ENCODE measurements at places on chromosomes 6 and 20.

GRCh38 chr6:11770546-11771466 is 7.8 kb downstream of the ADTRP start:
- no peak for DNase-seq

GRCh38 chr6:167244064-167244960 is 46.8 kb upstream of the UNC93A start:
- no peak for DNase-seq

- peak; percentile 6 for DNase-seq
Observed at GRCh38 chr6:105587349-105588122, 184.7 kb upstream of the PREP start.

- DNase-seq, result no peak
Observed at GRCh38 chr20:1661542-1662299, 4.1 kb upstream of the SIRPG start.

- no peak for DNase-seq
Observed at GRCh38 chr6:141199074-141199473, 933.7 kb upstream of the GJE1 start.

- no peak for DNase-seq
Observed at GRCh38 chr20:45850238-45850637, 7.0 kb downstream of the ACOT8 start.

DNA sequence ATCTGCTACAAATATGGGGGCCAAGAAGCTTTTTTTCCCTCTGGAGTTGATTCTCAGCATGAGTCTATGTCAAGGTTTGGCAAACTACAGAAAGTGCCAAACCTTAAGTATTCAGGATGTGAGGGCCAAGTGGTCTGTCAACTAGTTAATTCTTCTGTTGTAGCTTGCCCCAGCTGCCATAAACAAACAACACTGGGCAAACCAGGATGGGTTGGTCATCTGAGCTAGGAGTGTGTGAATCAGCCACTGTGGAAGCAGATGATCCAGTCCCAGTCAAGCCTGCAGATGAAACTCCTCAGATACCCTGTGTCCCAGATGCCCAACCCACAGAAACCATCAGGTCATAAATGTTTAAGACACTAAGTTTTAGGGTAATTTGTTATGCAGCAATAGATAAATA is 103.0 kb upstream of the MOCS1 start:
- no peak for DNase-seq

- DNase-seq, result no peak
Observed at GRCh38 chr20:62614961-62615680, 27.2 kb upstream of the SLCO4A1 start.

- DNase-seq, result no peak
Observed at GRCh38 chr6:44177691-44178423, 19.2 kb downstream of the CAPN11 start.

DNA sequence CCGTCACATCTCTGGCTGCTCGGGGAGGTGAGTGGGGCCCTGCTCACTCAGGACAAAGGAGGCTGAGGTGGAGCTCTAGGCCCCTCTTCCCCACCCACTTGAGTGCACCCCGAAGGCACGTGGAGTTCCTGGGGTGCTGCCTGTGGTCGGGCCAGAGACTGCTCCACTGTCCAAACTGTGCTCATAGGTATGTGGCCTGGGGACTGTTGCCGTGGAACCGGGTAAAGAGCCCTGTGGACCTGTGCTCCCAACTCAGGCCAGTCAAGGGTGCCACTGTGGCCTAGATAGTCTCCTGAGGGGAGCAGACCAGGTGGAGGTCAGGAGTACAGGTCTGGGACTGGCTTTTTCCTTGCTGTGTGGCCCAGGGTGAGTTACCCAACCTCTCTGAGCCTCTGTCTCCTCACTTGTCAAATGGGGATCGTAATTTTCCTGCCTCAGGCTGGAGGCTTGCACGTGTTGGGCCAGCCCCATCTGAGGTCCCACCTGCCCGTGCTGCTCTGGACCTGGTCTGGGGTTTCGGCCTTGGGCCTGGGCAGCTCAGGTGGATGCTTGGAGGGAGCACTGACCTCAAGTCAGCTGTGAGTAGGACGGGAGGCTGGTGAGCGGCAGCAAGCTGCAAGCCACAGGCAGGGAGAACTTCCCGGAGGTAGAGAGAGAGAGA is 12.4 kb upstream of the NPBWR2 start:
- no peak for DNase-seq

DNA sequence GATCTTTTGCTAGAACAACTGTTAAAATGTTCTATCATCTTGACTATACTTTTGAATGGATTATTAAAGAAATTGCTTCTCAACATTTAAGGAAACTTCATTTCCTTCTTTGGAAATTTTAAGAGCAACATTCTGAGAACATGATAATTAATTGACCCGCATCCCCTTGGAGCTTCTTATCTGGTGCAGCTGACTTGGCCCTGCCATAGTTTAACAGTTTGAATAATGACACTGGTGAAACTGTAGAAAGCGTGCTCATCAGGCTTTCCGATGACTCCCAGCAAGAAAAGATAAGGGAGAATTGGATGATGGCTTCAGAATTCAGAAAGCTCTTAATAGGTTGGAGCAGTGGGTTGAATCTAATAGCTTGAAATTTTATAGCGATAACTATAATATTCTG is 38.1 kb downstream of the SNX9 start:
- no peak for DNase-seq

DNA sequence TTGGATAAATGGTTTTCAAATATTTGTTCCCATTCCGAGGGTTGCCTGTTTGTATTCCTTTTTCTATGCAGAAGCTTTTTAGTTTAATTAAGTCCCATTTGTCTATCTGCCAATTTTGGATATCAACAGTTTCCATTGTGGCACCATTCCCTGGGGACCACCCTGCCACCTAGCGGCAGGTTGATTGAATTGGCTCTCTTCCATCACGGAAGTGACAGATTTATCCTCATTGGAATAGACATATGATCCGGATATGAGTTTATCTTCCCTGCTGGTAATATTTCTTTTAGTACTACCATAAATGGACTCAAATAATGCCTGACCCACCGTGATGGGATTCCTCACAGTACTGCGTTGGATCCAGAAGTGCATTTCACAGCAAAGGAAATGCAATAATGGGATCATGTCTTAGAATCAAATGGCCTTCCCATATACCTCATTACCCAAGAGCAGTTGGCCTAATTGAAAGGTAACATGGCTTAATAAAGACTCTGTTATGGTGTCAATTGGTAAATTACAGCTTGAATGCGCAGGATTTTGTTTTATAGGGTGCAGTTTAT is 327.0 kb downstream of the BMP2 start:
- no peak for DNase-seq

DNA sequence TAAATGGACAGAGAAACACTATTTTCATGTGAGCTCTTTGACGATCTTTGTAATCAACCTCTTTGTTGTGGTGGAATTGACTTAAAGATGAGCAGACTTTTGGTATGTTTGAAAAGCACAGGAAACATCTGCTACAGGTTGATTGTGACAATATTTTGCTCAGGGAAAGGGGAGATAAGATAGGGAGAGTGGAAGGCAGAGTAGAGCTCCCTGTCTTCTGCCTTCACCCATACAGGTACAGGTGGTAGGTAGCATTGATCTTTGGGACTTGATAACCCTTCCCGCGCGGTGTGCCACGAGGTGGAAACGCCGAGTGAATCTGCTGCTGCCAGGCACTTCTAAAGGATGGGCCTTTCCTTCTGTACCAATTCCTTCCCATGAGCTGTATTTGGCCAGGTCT is 183.6 kb downstream of the UTRN start:
- no peak for DNase-seq

GRCh38 chr6:9173229-9173628 is 737.9 kb upstream of the SLC35B3 start:
- DNase-seq, result no peak

- no peak for DNase-seq
Observed at GRCh38 chr6:113291751-113292445, 565.2 kb upstream of the MARCKS start.

DNA sequence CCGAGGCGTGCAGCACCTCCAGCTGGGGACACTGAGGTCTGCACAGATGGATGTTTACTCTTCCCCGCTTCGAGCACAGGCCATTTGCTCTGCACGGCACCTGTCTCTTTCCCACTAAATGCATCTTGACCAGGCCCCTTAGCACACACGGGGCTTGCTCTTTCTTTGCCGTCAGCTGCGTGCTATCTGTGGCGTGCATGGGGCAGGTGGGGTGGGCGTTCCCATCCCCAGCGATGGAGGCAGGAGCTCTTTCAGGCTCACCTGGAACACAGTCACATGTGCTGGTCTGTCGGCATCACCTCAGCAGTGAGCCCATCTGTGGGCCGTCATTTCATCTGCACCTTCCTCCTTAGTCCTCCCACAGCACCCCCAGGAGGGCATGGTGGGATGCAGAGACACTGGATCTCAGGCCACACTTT is 35.1 kb downstream of the RBM38 start:
- no peak for DNase-seq

- DNase-seq, result no peak
Observed at GRCh38 chr6:68158256-68158655, 476.8 kb upstream of the ADGRB3 start.

- DNase-seq, result no peak
Observed at GRCh38 chr20:5491455-5491854, 174.7 kb upstream of the PROKR2 start.

- no peak for DNase-seq
Observed at GRCh38 chr20:50406610-50407136, 103.5 kb upstream of the PTPN1 start.

GRCh38 chr6:26016963-26017631 is 54.5 kb downstream of the TRIM38 start:
- DNase-seq, result no peak

DNA sequence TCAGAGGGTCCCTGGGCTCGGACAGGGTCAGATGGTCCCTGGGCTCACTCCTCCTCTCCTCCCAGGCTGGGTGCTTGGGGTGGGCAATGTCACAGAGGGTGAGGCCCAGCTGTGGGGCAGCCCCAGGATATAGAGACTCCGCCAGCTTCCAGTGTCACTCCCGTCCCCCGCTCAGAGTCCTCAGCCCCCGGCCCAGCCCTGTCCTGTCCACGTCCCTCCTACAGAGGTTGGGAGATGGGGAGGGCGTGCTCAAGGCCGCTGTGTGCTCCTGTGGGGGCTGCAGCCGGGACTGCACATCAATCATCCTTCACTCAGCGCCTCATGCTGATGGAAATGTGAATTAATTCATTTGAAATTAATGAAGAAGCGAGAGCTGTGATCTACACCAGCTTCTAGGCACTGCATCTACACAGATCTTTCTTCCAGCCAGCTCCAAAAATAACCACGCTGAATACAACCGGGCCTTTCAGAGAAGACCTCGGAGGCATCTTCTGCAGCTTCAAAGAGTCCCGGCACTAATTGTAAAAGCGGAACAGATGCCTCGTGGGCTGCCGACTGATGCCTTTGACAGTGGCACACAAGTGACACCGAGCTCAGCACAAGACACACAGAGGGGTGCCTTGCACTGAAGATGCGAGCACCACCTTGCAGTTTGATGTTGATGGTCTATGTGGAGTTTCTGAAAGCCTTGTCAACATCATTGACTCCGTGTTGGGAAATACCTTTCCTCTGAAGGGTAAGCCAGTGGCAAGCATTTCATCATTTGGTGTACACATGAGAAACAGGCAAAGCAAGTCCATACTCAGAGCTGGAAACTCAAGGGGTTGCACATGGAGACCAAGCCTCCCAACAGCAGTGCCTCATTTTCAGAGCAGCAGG is 39.3 kb downstream of the DACT2 start:
- DNase-seq, result no peak

- no peak for DNase-seq
Observed at GRCh38 chr6:75526502-75527127, 33.0 kb upstream of the FILIP1 start.

- no peak for DNase-seq
Observed at GRCh38 chr6:3037638-3038365, 30.5 kb upstream of the RIPK1 start.

DNA sequence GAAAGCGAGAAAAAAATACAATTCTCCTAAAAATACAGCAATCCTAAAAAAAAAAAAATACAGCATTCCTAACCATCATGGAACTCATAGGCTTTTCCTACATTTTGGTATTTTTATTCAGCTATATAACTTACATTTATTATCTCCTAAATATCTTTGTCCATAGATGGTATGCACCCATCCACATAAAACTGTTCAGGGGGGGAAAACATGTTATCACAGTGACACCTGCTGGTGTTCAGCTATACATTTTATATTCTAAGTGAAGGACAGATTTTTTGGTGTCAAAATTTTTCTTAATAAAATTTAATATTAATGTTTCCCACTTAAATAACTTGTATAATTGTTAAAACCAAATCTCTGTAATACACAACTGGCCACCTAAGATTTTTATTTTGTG is 58.0 kb downstream of the BLOC1S5 start:
- DNase-seq, result no peak

GRCh38 chr6:150878347-150879213 is 13.1 kb downstream of the MTHFD1L start:
- no peak for DNase-seq

DNA sequence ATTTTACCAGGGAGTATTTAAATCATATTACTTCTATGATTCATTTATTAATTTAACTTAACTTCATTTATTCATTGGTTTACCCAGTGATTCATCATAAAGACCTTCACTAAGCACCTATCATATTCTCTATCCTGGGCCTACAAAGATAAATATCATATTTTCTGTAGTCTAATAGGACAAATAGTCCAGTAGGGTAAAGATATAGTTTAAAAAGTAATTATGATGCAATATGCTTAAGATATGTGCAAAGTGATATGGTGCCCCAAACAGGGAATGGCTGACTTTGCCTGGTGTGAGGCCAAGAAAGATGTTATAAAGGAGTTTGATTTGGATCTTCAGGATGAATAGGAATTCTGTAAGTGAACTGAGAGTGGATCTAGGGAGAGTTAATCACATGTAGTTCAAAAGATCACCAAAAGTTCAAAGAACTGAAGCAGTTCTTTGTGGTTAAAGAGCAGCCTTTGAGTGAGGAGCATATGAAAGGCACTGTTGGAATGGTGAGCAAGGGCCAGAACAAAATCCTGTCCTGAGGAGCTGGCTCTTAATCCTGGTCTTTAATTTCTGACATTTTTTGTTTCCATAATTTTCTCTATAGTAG is 45.5 kb downstream of the MLIP start:
- DNase-seq, result no peak

GRCh38 chr6:158631678-158632537 is 12.6 kb downstream of the DYNLT1 start:
- DNase-seq, result no peak

GRCh38 chr6:7650878-7651277 is 60.9 kb downstream of the SNRNP48 start:
- no peak for DNase-seq

GRCh38 chr20:1371202-1371782 is 21.6 kb downstream of the FKBP1A start:
- no peak for DNase-seq

- DNase-seq, result no peak
Observed at GRCh38 chr6:49570474-49571079, 20.1 kb downstream of the C6orf141 start.

DNA sequence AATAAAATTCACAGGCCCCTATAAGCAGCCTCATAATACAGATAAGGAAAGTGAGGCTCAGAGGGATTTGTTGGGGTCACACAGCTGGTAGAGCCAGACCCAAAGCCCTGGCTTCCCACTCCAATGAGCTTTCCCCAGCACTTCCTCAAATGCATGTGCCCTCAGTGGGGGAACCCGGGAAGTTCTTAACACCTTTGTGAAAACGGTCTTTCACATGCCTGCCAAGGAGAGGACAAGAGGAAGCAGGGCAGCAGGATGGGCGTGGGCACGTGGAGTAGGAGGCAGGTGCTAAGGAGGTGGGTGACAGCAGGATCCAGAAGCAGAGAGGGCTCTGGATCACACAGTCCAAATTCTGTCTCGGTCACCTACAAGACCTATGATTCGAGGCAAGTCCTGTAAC is 598 bp downstream of the PI16 start:
- DNase-seq, result no peak
